T-cell (primary cell): ENCODE measurements at places on chromosomes 13 and 19. TPM values are rescaled to one million over a fixed set of nuclear protein-coding genes. Genes with fewer than 3 reads are reported as not detected.
A peak's percentile ranks its signal among the peaks of the same experiment; 100 is the strongest.

Gene TNNT1
- not detected for total RNA-seq

Gene NR1H2
- 236 TPM for total RNA-seq

Gene GPR180
- 2.0 TPM for total RNA-seq

Gene ZNF136
- total RNA-seq = 20.2 TPM

- no peak for DNase-seq
These were observed 119.4 kb upstream of the NBEA start for GRCh38 chr13:34822650-34823049.

- DNase-seq = no peak
These were observed 1.0 kb upstream of the MEF2B start for GRCh38 chr19:19170873-19171672.

DNA sequence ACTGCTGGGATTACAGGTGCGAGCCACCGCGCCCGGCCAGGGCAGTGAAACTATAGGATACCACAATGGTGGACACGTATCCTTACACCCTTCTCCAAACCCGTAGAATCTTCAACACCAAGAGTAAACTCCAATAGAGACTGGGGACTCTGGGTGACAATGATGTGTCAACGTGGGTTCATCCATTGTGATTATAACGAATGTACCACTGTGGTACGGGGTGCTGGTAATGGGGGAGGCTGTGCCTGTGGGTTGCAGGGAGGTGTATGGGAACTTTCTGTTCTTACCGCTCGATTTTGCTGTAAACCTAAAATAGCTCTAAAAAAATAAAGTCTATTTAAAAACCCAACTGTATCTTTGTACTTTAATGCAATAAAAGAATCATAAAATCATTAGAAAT, 11.6 kb downstream of the GNG7 start:
- no peak for DNase-seq

- DNase-seq = no peak
These were observed 13.4 kb downstream of the CEACAM21 start for GRCh38 chr19:41589371-41589770.

GRCh38 chr19:18601875-18602274, 4.7 kb downstream of the CRLF1 start:
- no peak for DNase-seq

GRCh38 chr13:20136781-20137703, 23.8 kb downstream of the GJA3 start:
- no peak for DNase-seq

DNA sequence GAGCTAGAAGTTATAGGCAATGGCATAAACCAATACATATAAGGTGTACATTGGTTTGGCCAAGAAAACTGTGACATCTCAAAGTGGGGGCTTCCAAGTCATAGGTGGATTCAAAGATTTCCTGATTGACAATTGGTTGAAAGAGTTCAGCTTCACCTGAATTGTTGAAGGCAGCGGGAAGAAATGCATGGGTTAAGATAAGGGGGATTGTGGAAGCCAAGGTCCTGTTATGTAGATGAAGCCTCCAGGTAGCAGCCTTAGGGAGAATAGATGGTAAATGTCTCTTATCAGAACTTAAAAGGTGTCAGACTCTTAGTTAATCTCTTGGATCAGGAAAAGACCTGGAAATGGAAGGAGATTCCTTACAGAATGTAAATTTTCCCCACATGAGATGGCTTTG, 26.0 kb downstream of the ATP8A2 start:
- DNase-seq = no peak

DNA sequence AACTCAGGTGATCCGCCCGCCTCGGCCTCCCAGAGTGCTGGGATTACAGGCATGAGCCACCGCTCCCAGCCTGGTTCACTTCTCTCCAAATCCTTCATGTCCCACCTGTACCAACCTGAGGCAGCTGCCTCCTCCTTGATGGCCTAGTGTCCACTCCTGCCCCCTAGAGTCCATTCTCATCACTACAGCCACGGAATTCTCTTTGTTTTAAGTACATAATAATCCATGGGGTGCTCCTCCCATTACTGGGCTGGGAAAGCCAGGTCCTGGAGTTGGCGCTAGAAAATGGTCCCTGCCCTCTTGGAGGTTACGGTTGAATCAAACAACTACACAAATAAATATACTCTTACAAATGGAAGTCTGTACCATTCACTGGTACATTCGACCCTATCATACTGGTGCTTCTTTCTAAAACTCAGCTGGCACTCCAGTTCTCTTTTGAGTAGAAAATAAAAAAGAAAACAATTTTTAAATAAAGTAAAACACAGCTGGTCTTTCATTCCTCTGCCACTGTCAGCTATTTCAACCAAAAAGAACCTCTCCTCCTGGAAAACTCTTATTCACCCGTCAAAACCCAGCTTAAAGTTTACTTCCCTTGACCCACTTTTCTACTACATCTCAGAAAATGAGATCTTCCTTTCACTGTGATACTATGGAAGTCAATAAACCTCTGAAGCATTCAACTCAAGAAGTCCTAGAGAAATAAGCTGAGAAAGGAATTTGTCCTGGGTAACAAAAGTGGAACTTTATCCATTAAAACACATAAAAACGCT, 22.4 kb upstream of the ARHGEF18 start:
- DNase-seq = no peak

- peak; percentile 12 for DNase-seq
These were observed 2.6 kb downstream of the FGF9 start for GRCh38 chr13:21673539-21673788.

GRCh38 chr19:29260477-29261317, 47.7 kb upstream of the UQCRFS1 start:
- peak; percentile 43 for DNase-seq

GRCh38 chr13:65236841-65237418, 1993.2 kb downstream of the PCDH9 start:
- DNase-seq = no peak

- DNase-seq = no peak
These were observed 16.2 kb upstream of the IFT88 start for GRCh38 chr13:20550799-20551198.

- no peak for DNase-seq
These were observed 1.6 kb downstream of the TRIM28 start for GRCh38 chr19:58545286-58546018.

DNA sequence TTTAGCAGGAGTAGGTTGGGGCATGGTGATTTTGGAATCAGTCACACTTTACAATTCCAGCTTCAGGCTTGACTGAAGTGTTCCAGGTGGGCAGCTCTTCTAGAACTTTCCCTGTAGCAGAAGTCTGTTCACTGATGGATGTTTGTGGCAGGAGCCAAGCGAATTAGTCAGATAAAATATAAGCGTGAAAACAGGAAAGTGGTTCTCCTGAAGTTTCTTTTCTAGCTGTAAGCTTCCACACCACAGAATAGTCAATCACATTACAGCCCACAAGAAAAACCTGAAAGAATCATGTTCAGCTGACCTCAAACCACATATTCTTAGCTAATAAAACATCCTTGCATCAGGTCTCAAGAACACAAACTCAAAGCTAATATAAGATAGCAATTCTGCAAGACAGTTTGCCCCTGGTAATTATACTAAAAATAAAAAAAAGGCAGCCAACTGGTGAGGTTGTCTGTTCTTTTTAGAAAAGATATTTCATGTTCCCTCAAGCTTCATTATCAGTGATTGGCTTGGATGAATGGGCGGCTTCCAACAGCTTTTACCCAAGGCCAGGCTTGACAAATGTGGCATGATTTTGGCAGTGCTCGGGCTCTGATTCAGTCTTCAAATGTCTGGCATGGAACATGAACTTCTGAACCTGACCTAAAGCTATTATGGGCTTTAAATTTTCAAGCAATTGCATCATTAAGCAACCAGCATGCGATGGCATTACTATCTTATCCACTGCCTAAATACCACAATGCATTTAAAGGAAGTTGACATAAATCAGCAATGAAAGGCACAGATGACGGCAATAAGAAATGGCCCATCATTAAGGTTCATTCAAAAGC, 136.8 kb downstream of the DCLK1 start:
- DNase-seq = no peak

DNA sequence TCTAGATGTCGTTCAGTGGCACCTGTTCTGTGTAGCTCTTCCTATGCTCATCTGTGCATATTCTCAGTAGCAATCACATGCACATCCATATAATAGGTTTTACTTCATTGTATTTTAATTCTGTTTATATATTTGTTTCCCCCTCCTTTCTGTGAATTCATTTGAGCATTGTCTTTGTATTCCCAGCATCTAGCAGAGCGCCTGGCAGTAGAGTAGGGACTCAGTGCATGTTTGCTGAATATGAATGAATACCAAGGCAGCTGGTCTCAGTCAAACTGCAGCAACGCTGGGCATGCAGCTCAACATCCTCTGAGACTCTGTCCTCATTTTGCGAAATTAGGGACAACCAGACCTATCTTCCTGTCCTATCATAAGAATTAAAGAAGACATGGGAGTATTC, 330.1 kb downstream of the SPRY2 start:
- no peak for DNase-seq

- DNase-seq = no peak
These were observed 44.5 kb downstream of the VWA8 start for GRCh38 chr13:41916173-41916954.

GRCh38 chr19:15107061-15108010, at the start of gene SYDE1:
SYDE1 (plus strand) TSS chr19:15107401; CDS start chr19:15107434, 33 bp downstream.
- DNase-seq = peak; percentile 17

DNA sequence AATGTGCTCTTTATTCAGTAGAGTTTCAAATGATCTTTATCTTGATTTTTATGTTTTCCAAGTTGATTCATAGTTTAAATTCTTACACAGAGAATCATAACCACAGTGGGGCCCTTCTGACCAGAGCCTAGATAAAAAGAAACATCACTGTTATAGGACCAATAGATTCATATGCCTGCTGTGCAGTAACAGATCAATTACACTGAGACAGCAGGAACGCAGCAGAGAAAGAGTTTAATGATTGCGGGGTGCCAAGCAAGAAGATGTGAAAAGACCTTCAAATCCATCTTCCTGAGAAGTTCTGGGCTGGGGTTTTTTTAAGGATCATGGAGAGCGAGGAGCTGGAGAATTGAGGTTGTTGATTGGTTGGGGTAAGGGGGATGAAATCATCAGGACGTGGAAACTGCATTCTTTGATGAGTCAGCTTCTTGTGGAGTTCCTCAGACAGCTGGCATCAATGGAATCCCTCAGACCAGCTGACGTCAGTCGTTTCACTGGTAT, 346.6 kb downstream of the TBC1D4 start:
- DNase-seq = no peak

DNA sequence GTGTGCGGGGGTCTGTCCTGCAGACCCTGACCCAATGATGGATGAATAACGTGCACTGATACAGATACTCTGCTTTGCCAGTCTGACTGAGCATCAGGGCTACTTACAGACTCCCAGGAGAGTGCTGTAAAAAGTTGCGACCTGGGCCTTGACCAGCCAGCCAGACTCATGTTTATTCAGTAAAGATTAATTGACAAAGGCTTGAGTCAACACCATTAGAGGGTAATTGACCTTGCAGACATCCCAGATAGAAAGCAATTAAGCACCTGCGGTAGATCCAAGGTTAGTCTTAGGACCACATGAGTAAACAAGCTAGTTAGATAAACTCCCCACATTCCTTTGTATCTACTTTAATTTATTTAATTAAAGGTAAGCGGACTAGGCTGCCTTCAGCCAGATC, 10.4 kb downstream of the NUDT19 start:
- no peak for DNase-seq

GRCh38 chr13:106351251-106351650, 184.2 kb downstream of the EFNB2 start:
- DNase-seq = no peak

DNA sequence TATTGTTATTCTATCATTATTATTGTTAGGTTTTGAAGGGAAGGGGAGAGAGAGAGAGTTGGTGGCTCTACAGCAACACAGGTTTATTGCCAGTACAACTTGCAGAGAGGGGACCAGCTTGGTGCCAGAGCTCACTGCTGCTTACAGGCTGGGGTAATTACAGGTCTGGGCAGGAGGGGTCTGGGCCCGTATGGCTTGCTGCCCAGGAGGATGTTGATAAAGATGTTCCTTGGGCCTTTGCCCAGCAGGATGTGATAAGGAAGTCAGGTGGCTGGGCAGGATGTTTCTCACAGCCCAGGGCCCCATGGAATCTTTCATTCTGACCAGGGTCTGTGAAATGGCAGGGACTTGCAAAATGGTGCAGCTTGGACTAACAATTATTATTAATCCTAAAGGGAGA, 64.2 kb upstream of the ZNF599 start:
- no peak for DNase-seq

- DNase-seq = no peak
These were observed 8.5 kb downstream of the SOX21 start for GRCh38 chr13:94703721-94704314.

- DNase-seq = no peak
These were observed 239.3 kb downstream of the KCTD12 start for GRCh38 chr13:76646946-76647345.

- peak; percentile 58 for DNase-seq
These were observed 33.0 kb upstream of the ADGRE5 start for GRCh38 chr19:14347999-14348889.

DNA sequence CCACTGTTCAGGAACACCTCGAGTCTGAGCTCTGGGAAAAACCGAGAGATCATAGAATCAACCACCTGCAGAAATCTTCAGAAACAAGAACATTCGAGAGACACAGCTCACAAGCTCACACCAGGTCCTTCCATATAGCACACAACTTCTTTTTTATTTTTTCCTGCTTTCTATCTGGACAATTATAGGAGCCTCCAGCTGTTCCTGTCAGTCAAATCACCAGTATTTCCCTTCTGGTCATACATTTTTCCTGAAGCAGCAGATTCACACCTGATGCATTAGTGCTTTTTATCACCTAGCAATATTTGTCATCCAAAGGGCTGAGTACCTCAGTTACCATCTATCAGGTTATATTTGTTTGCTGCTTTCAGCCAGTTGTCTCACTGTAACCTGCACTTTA, 323.5 kb downstream of the FOXO1 start:
- DNase-seq = no peak

DNA sequence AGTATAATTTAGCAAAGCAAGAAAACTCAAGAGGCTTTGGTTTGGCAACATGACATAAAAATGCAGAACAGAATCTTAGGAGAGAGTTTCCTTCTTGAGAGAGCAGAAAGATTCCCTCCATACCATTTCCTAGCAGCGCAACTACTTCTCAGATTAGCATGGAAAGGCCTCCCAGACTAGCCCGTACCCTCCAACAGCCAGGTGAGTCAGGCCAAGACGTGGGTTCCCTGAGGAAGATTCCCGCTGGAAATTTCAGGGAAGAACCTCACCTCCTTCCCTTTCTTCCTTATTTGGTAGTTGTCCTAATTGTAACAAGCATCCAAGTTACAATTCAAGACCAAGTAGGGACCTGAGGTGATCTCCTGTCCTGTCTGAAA, 12.3 kb downstream of the COL4A2 start:
- no peak for DNase-seq

DNA sequence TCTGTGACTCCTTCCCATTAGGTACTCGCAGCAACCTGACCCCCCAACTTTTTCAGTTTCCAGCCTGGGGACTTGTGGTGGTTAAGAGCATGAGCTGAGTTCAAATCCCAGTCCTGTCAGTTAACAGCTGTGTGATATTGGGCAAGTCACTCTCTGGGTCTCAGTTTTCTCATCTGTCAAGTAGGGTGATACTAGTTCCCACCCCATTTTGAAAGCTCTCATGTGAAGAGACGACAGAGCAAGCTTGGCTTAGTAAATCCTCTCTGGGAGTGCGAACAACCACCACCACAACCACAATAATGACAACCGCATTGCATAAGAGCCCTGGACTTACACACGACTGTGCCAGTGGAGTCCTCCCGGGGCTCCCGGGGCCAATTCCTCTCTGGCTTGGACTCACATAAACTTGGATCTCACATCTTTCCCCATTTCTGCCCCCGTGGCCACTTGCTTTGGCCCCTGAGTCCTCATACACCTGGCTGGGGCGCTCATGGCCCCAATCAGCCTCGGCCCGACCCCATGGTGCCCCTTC, 454 bp downstream of the BLVRB start:
- peak; percentile 32 for DNase-seq

- no peak for DNase-seq
These were observed 34.6 kb upstream of the CHST8 start for GRCh38 chr19:33587150-33587549.
